ENCODE measurements at places on chromosomes 5 and 9.

DNA sequence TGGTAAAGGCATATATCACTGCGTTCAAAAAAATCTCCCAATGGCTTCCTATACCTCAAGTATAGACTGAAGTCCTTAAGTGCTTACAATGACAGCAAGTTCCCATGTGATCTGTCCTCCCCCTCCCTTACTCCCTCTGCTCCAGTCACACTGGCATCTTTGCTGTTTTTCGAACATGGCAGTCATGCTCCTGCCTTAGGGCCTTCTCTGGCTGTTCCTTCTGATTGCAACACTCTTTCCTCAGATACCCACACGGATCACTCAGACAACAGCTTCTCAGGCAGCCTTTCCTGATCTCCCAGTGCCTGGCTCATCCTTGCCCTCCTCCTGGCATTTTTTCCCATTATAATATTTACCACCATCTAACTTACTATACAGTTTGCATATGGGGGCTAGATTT lies 232.8 kb downstream of the ARHGEF28 start:
- DNase-seq, result no peak

DNA sequence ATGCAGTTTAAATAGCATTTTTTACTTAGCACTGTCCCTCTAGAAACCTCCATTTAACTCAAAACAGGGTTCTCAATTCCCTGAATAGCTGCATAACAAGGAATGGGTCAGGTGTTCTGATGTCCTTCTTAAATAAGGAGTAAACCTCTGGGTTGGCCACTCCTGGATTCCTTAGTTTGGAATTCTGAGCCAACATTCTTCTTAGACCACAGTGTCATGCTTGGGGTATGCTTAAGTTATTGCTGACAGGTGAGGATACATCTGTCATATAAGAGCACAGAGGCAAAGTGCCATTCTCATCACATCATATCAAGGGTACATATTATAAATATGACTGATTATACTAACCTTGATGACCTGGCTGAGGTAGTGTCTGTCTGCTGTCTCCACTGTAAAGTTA lies 179.9 kb upstream of the SEMA6A start:
- DNase-seq, result no peak

- DNase-seq, result no peak
Measured at GRCh38 chr5:67301285-67301903, 104.8 kb upstream of the CD180 start.

- DNase-seq, result no peak
Measured at GRCh38 chr9:97985058-97985861, 2.1 kb downstream of the ANP32B start.

- DNase-seq, result no peak
Measured at GRCh38 chr5:135631391-135631790, 52.6 kb upstream of the CXCL14 start.

- no peak for DNase-seq
Measured at GRCh38 chr5:131953969-131954368, 8.5 kb upstream of the MEIKIN start.

GRCh38 chr9:23621924-23622323 lies 204.1 kb downstream of the ELAVL2 start:
- DNase-seq, result no peak

DNA sequence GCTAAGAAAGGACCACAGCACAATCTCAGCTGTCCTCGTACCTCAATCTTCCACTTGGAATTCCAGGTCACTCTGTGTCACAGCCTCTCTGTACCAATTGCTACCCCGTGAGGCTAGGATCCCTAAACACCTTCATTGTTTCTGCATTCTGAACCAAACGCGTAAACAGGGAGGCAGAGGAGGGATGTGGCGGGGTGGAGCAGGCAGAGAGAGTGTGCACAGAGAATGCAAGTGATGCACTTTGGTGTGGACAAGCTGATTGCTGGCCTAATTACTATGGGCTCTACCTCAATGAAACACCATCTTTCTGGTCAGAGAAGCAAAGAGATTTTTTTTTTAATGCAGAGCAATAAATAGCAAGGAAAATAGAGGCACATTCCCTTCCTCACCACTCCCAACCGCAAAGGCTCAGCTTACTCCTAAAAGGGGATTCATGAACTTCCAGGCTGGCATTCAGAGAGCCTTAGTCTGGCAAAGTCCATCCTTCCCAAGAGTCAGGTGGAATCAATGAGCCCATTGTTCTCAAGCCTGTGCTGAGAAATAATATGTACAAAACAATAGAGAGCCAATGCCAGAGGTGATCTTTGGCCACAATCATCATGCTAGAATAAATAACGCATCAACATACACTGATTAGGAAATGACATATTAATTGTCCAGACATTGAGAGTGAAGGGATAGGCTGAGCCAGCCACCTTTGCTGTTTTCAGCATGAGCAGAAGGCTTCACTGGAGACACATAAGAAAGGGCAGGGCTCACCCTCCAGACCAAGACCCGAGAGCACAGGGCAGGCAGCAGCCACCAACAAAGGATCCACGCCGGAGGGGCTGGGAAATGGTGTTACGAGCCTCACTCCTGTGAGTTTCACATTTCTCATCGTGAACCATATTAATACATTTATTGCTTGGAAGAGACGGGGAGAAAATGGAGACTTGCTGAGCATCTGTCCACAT lies 278.8 kb downstream of the ENC1 start:
- DNase-seq, result no peak

DNA sequence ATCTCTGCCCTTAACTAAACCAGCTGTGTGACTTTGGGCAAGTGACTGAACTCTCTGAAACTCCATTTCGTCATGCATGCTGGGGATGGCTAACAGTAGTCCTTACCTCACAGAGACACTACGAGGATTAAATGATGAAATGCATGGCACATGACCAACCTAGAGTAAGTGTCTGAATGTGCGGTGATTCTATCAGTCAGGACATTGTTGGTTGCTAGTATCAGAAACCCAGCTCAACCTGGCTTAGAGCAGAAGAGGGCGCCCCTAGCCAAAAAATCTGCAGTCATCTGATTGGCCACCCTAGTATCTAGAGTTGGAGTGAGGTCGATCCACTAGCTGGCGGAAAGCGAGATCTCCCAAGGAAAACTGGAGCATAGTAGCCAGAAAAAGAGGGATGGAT lies 25.2 kb downstream of the NEURL1B start:
- no peak for DNase-seq
